ENCODE measurements at places on chromosomes 16 and 17. TPM values are rescaled to one million over a fixed set of nuclear protein-coding genes. Genes with fewer than 3 reads are reported as not detected.

CHAD gene
- total RNA-seq = not detected

SDK2 gene
- total RNA-seq = 20.9 TPM

MYL11 gene
- 0.78 TPM for total RNA-seq

KRTAP4-9 gene
- total RNA-seq = not detected

CHST5 gene
- not detected for total RNA-seq

Measured in activated naive CD4-positive, alpha-beta T cell treated with anti-CD3 and anti-CD28 coated beads, Interleukin-2, amount 10 ng/mL, durations not matched to agents 5 hours and 36 hours (primary cell).